ENCODE measurements at places on chromosomes 7 and 10.

DNA sequence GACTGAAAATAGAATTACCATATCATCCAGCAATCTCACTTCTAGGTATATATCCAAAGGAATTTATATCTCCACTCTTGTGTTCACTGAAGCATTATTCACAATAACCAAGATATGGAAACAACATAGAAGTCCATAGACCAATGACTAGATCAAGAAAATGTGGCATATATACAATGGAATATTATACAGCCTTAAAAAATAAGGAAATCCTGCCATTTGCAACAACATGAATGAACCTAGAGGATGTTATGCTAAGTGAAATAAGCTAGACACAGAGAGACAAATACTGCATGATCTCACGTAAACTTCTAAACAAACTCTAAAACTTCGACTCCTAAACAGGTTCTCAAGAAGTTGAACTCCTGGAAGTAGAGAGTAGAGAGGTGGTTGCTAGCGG, 254.5 kb downstream of the SKIDA1 start:
- DNase-seq = no peak

DNA sequence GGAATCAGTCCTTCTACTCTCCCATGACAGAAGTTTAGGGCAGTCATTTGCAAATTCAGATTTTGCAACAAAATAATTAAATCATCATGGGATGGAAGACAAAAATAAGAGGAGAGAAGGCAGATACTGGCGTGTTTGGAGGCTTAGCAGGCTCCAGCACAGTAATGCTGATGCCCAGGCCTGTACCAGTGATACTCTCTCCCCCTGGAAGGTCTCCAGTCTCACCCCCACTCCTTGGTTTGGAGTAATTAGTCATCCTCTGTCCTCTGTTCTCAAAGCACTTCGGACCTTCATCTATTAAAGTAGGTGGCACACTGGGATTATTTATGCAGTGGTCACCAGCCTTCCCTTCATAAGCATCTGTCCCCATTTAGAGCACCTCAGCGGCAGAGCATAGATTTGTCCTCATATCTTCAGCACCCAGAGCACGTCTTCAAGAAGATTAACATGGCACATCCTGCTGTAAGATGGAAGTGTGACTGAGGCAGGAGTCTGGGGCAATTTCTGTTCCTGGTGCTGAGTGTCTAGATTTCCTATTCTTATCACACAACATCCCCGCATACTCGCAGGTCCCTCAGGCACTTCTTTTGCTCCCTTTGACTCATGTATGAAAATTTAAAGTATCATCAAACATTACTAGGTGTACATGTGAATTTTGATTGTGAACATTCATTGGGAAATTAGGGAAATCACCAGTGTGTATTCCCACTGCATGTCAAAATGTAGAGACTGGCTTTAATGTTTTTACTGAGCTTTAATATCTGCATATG, 31.3 kb upstream of the TRIL start:
- no peak for DNase-seq

- no peak for DNase-seq
Observed at GRCh38 chr7:1781369-1781768, 111.3 kb downstream of the ELFN1 start.

DNA sequence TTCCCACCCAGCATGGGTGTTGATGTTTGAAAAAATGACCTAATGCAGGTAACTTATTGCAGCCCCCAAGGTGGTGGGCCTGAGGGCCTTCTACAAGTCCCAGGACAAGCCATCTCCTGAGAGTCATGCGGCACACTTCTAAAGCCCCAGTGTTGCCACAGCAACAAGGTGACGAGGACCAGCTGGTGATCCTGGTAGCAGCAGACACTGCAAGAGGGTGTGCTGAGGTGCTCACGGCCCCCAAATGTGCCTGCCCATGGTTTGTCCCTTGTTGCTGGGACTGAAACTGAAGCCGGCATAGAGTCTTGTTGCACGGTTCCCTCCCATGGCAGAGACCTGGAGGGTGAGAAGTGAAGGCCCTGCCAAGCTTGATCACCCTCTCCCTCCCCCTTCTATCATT, 333.2 kb upstream of the MGMT start:
- no peak for DNase-seq

- no peak for DNase-seq
Observed at GRCh38 chr7:75573477-75574019, 81.4 kb downstream of the SPDYE5 start.

DNA sequence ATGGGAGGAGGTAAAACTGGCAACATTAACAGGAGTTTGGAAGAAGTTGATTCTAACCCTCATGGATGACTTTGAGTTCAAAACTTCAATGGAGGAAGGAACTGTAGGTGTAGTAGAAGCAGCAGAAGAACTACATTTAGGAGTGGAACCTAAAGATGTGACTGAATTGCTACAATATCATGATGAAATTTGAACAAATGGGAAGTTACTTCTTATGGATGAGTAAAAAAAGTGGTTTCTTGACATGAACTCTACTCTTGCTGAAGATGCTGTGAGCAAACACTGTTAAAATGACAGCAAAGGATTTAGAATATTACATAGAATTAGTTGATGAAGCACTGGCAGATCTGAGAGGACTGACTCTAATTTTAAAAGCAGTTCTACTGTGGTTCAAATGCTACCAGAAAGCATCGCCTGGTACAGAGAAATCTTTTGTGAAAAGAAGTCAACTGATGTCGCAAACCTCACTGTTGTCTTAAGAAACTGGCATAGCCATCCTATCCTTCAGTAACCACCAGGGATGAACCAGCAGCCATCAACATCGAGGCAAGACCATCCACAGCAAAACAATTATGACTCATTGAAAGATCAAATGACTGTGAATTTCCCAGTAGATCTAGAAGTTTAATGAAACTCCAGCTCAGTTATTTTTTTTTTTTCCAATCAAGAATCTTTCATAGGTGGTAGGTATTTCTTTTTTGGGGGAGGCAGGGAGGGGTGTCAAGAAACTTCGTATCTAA, 20.8 kb downstream of the BRAF start:
- DNase-seq = no peak

DNA sequence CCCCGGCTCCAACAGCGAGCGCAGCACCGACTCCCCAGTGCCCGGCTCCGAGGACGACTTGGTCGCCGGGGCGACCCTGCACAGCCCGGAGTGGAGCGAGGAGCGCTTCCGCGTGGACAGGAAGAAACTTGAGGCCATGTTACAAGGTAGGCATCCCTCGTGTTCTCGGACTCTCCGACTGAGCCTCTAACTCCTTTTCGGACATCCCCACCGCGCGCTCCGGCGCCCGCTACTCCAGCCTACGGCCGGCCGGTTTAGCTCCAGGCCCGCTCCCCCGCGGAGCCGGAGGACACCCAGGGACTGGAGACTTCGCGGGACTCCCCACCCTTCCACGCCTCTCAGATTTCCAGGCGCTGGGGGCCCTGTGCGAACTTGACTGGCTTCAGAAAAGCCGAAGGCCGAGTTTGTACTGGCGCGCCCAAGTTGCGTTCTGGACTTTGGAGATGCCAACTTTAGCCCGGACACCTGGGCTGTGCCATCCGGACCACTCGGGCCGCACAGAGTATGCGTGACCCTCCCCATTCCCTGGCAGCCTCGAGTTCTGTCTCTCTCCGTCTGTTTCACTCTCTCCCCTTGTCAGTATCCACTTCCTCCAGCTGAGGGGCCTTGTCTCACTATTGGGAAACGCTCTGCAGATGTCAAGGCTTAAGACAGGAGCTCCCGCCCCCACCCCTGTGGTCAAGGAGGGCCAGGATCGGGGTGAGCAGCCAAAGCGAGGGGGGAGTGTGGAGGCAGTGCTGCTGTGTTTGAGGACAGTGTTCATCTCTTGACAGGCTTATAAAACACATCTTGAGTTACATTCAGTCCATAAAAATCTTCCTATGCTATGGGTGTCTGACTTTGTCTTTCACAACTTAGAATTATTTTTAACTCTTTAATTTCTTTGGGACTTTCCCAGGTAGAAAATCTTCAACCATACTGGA, 777 bp downstream of the BICC1 start:
- no peak for DNase-seq

- DNase-seq = no peak
Observed at GRCh38 chr7:13021566-13022300, 334.3 kb downstream of the ARL4A start.

GRCh38 chr10:98646998-98647917, 200.5 kb upstream of the HPS1 start:
- no peak for DNase-seq

DNA sequence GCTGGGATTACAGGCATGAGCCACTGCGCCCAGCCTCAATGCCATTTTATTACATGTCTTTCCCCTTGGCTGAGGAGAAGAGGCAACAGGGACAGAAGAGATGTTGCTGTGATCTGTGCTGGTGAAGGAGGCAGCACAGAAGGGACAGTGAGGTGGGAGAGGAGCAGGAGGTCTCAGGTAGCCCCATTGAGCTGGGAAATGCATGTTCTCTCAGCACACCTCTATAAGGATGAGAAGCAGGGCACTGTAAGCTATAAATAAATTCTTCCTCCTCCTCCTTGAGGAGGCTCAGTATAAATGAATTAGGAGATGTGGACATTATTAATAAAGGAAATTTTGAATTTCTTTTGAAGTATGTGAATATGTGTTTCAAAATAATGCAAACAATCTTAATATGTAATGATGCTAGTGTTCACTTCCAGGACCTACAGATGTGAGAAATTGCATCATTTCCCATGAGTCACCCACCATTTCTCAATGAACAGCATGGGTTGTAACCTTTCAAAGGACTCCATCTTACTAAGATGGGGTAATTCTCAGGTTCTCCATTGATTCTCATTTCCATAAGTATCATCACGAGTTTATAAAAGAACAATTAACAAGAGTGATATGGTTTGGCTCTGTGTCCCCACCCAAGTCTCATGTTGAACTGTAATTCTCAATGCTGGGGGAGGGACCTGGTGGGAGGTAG, 88.9 kb upstream of the ODAD2 start:
- DNase-seq = peak; percentile 57

DNA sequence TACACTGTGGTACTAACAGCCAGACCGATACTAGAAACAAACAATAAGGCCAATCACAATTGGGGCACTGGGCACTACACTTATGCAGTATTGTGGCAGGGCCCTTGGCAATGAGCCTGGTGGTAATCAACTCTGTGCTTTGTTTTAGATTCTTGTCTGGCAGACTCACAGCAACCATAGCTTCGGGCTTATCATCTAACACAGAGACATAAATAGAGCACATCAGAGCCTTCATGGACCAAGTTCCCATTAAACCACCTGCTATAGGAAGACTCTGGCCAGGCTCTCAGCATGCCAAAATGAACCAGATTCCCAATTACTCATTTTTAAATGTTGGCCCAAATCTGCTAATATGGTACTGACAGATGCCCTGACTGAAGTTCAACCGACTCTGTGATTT, 218.6 kb downstream of the DGKI start:
- DNase-seq = no peak

- DNase-seq = no peak
Observed at GRCh38 chr10:103199488-103199887, 6.4 kb upstream of the NT5C2 start.

- no peak for DNase-seq
Observed at GRCh38 chr7:34133356-34133982, 228.1 kb downstream of the BMPER start.

- no peak for DNase-seq
Observed at GRCh38 chr7:73746378-73746777, 7.8 kb upstream of the ABHD11 start.

GRCh38 chr10:63986536-63986935, 465.3 kb downstream of the REEP3 start:
- no peak for DNase-seq

GRCh38 chr7:137157256-137157655, 186.3 kb downstream of the PTN start:
- DNase-seq = no peak

DNA sequence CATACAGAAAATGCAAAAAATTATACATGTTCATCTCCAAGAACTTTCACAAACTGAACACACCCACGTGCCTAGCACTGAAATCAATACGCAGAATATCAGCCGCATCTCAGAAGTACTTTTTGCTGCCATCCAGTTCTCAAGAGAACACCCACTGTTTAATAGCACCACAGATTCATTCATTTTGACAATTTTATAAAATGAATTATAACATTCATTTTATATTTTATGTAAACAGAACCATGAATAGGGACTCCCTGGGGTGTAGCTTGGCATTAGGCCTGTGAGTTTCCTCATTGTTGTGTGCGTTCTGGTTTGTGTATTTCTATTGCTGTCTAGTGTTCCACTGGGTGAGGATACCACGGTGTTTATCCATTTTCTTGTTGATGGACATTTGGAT, 77.3 kb upstream of the PIP4K2A start:
- no peak for DNase-seq

- no peak for DNase-seq
Observed at GRCh38 chr10:128046953-128047290, 79.3 kb downstream of the MKI67 start.

DNA sequence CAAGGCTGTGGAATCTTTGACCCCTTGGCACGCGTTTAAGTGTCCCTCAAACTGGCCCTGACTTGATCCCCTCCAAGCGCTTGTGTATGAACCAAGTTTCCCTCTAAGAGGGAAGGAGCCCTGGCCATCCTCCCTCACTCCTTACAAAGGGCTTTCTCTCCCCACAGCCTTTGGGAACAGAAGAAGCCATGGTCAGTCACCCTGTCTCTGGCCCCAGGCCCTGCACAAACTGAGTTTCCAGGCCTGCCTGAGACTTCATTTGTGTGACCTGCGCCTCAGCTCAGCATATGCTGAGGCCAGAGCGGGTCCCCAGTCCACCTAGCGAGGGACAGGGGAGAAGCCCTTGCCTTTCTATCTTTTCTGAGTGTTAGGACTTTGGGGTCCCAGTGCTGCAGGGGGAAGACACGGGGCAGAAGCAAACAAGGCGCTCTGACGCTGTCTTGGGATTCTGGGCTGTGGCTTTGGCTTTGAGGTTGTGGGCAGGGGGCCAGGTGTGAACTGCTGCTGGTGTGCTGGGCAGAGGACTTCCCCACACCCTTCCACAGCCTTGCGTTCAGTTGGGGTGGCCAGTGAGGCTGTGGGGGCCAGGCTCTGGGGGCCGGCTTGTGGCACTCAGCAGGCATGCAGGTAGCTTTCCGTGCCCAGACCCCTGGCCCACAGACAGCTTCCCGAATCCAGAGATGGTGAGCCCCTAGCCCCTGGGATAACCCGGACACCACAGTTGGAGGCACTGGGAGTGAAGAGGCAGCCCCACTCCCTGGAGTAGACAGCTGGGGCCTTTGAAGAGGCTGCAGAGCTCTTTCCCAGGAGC, 1.5 kb downstream of the RET start:
- DNase-seq = no peak

DNA sequence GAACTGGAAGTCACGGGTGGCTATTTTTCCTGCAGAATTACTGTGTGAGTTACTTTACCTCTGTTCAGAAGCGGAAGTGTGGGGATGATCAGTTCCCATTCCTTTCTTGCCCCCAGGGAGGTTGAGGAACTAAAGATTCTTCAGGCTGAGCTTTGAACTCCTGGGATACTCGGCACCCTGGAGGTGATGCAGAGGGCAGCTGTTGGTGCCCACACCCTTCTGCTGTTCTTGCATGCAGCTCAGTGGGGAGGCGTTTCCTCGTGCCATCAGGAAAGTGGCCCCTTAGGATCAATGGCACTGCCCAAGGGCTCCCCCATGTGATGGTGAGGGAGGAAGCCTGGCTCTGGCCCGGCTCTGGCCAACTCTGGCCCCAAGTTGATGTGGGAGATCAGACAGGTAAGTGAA, 44.7 kb upstream of the MXI1 start:
- DNase-seq = no peak
